ENCODE measurements at places on chromosomes 4 and X.
A peak's percentile ranks its signal among the peaks of the same experiment; 100 is the strongest.

GRCh38 chrX:48966796-48967579, 4.7 kb downstream of the KCND1 start:
- DNase-seq: no peak

GRCh38 chrX:153766098-153766817, 2.2 kb downstream of the PLXNB3 start:
- DNase-seq: peak; percentile 44

DNA sequence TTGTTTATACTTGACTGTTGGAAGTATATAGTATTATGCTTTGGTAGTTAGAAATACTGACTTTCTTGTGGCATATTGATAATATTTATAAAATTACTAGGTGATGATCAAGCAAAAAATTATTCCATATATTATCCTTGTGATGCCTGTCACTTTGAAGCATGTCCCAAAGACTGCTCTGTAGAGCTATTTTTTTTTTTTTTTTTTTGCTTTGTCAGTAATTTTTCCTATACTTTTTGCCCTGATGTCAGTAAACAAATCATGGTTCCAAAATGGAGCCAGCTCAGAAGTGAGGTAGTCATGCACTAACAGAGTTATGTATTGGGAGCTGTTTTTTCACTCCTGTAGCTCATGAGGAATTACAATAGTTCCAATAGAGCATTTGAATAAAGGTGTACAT, 11.2 kb downstream of the WWC2 start:
- no peak for DNase-seq

- no peak for DNase-seq
Observed at GRCh38 chrX:101429934-101430333, 21.9 kb downstream of the HNRNPH2 start.

- DNase-seq: no peak
Observed at GRCh38 chr4:17328141-17328815, 183.6 kb downstream of the QDPR start.

DNA sequence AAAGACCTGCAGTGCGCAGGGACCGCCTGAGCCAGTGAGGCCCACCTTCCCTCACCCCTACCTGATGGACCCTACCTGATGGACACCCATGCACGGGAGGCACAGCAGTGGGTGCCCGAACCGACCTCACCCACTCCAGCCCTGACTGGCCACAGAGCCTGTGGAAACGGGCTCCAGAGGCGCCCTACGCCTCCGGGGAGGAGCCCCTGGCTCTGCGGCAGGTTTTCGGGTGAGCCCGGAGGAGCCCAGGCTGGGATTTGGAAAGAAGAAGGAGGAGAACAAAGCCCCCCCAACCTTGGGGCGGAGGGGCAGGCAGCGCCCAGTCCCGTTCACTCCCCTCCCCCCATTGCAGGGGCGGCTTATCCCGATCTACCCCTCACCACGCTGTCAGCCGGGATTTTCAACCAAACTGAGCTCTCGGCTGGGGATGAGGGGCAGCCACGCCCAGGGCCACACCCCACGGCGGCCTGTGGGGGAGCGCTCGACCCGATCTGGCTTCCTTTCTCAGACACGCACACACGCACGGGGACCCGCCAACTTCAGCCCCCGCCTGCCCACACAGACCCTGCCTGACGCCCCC, 675 bp downstream of the L1CAM start:
- no peak for DNase-seq

DNA sequence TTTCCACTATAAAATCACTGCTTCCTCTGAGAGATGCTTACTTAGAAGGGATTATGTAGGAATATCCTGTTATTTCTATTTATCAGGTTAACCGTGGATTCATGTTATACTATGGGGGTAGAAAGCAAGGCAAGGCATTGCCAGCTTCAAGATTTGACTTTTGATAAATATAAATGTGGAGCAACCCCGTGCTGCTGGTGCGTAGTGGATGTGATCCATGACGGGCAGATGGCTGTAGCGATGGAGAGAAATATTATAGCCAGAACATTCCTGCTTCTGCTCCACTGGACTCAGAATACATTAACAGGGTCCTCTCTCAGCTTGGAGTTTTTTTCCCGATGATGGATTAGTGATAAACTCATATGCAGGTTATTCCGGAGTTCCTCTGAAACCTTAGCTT, 157.6 kb downstream of the TENM3 start:
- no peak for DNase-seq

- no peak for DNase-seq
Observed at GRCh38 chr4:173490817-173491528, 39.1 kb downstream of the HAND2 start.

GRCh38 chr4:19514276-19515070, 737.2 kb upstream of the SLIT2 start:
- DNase-seq: no peak

- DNase-seq: no peak
Observed at GRCh38 chr4:160180211-160180610, 1077.3 kb downstream of the RAPGEF2 start.

GRCh38 chr4:141352909-141353525, 132.3 kb downstream of the ZNF330 start:
- DNase-seq: no peak

- no peak for DNase-seq
Observed at GRCh38 chr4:185479507-185479971, 8.0 kb upstream of the CCDC110 start.

- DNase-seq: no peak
Observed at GRCh38 chr4:142314247-142314646, 531.9 kb downstream of the INPP4B start.

GRCh38 chrX:124033821-124034220, 72.3 kb downstream of the STAG2 start:
- no peak for DNase-seq

DNA sequence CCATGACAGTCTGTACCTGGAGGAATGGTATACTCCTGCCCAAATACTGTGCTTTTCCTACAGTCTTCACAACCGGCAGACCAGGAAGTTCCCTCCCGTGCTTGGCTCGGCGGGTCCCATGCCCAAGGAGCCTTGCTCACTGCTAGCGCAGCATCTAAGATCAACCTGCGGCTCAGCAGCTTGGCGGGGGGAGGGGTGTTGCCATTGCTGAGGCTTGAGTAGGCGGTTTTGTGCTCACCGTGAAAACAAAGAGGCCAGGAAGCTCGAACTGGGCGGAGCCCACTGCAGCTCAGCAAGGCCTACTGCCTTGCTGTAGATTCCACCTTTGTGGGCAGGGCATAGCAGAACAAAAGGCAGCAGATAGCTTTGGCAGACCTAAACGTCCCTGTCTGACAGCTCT, 152.7 kb downstream of the TEX11 start:
- peak; percentile 43 for DNase-seq

GRCh38 chrX:53421772-53422085, 725 bp downstream of the SMC1A start:
- DNase-seq: no peak

DNA sequence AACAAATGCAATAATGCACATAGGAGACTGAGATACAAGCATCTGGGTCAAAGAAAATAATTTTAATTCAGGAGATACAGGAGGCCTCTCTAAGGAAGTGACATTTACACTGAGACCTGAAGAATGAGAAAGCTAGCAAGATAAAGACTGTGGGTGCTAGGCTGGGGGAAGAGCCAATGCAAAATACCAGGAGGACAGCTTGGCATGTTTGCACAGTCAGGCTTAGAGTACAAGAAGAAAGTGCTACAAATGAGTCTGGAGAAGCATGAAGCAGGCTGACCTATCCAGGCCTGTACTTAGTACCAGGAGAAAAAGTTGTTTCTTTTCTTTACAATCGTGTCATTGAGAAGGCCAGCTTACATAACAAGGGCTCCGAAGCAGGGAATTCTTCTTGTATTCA, 56.9 kb downstream of the GABRB1 start:
- no peak for DNase-seq

DNA sequence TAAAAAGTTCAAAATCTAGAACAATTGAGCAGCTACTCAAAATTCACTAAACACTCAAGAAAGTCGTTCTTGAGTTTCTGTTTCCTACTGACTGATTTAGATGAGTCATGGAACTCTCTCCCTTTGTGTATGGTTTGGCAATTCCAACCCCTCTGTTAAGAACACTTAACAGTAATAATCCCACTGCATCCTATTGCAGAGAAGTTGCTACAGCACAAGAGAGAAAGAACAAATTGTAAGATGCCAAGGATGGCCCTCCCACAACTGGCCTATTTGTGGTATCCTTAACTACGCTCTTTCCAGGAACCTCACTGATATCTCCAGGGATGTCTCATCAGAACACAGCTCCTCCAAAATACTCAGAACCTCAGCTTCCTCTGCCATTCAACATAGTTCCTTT, 701.8 kb upstream of the TENM3 start:
- no peak for DNase-seq

DNA sequence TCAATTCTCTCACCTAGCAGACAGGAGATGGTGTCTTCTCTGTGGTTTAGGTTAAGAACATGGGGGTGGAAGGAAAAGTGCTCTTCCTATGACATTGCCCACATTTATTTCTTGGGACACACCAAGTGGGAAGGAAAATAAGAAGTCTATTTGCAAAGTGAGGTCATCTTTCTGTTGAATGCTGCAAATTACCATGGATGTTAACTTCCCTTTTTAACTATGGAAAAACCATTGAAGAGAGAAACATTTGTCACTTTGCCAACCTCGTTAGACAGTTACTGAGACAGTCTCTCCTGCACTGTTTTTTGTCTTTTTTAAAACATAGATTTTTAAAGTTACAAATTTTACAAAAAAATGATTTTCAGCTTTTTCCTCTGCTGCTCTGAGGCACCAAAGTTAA, 72.8 kb upstream of the BEND4 start:
- DNase-seq: no peak

DNA sequence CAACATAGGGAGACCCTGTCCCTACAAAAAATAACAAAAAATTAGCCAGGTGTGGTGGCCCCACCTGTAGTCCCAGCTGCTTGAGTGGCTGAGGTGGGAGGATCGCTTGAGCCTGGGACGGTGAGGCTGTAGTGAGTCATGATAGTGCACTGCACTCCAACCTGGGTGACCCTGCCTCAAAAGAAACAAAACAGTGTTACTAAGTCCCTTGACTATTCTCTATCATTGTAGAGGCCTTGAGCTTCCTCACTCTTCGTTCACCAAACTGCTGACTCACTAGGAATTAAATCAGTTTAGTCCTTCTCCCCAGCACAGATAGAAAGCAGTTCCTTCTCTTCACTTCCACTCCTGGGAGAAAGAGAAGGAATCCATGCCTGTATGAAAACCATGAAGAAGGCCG, 14.5 kb downstream of the CDS1 start:
- DNase-seq: no peak

DNA sequence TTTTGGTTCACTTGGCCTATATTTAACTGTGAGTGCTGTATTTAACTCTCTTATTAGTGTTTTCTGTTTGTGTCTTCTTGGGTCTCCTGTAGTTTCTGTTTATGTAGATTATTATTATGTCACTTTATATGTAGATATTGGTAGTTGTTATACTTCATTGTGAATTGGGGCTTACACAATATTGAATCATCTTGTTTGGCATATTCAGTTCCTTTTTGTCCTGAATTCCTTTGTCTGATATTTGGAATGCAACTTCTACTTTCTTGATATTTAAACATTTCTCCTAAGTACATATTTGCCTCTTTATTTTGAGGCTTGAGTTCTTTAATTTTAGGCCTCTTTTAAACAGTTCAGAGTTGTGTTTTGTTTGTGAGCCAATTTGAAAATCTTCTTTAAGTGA, 544.8 kb upstream of the ADGRL3 start:
- no peak for DNase-seq

GRCh38 chr4:335515-335914, 2.1 kb upstream of the ZNF141 start:
- no peak for DNase-seq

- no peak for DNase-seq
Observed at GRCh38 chr4:6032249-6033244, 14.3 kb upstream of the C4orf50 start.

DNA sequence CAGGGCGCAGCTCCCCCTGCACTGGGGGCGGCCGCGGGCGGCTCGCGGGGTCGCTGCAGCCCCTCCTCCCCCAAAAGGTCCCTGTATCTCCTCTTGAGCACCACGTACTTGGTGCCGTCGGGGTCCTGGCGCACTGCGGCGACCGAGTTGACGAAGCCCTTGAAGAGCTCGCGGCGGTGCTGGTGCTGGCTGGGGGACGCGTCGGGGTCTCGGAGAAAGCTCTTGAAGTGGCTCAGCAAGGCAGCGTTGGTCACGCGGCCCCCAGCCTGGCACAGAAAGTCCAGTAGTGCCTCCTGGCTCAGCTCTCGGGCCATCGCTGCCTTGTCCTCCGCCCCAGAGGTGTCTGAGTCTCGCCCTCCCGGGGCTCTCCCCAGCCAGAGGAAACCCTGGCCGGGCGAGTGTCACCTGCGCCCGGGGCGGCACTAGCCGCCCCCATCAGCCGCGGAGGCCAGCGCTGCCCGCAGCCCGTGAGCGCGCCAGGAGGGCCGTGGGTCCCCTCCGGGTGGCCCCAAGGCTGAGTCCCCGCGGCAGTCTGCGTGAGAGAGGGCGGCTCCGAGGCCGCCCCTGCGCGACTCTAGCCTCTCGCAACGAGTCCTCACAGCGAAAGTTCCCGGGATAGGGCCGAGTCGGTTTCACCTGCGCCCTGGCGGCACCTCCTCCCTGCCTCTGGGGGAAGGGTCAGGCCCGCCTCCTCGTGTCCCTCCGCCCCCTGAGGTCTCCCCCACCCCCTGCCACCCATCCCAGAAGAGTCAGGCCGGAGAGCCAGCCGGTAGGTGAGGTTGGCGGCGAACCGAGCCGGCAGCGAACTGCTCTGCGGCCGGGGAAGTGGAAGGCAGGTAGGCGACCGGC, at the start of gene SOWAHB:
Gene SOWAHB (minus strand): TSS at position 609 of the 849 bp plus-strand sequence. CDS start 295 bp downstream, at position 314.
- peak; percentile 43 for DNase-seq

- no peak for DNase-seq
Observed at GRCh38 chr4:99179178-99179577, 35.1 kb upstream of the ADH4 start.

DNA sequence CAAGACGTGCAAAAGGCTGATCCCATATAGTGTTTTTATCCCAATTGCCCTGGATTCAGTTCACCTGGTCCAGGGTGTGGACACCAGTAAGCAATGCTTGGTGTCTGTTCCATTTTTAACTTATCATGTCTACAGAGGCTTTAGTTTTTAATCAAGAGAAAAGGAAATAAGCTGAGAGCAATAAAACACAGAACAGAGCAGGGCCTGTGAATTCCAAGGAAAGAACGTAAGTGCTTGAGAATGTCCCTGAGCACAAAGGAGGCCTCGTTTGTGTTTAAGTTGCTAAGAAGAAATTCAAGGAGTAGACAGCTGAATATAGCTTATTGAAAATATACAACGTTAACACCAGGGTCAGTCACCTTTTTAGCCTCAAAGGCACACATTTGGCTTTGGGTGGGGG, 191.3 kb downstream of the GPC3 start:
- no peak for DNase-seq
